Left lobe of liver (tissue), 2 donors: ENCODE measurements at places on chromosomes 3 and 15. TPM values are rescaled to one million over a fixed set of nuclear protein-coding genes. Genes with fewer than 3 reads are reported as not detected.

PTH1R gene
- 24.6 TPM for total RNA-seq

DNA sequence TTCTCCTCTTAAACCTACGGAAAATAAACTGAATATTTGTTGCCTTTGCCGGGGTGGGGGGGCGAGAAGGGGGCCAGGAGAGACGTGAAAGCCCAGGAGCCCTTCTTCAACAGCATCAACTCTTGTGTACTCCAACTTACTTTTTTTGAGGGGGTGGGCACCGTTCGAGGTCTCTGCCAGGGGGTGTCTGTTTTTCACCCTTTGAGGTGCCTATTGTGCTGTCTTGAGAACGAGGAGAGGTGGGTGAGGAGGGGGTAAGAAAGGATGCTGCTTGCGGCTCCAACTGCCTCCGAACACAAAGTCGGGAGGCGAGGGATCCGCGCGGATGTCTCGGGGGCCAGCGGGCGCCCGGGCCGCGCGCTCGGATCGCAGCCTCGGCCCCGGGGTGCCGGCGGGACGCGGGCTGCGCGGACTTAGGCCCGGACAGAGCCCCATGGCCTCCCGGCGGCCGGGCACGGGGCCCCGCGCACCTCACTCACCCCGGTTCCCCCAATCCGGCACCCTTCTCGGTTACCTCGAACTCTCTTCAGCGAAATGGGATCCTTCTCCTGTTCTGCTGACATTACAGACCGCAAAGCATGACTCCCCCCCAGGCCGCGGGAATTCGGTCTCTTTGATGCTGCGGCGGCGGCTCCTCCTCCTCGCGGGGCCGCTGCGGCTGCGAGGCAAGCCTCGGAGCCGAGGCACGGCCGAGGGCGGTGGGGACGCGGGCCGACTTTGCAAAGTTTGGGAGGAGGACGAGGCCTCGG lies 650 bp downstream of the PYGO1 start:
- no peak for DNase-seq

GRCh38 chr15:93803421-93804152 lies 427.8 kb upstream of the MCTP2 start:
- no peak for DNase-seq

RPL32 gene
- 414 TPM for total RNA-seq

- no peak for DNase-seq
Observed at GRCh38 chr3:67580430-67581000, 73.9 kb downstream of the SUCLG2 start.

GRCh38 chr3:41710646-41711388 lies 251.1 kb downstream of the ULK4 start:
- DNase-seq, result no peak

SYNM gene
- total RNA-seq, result 3.8 TPM

GRCh38 chr3:184795522-184796190 lies 16.3 kb upstream of the VPS8 start:
- no peak for DNase-seq

- DNase-seq, result no peak
Observed at GRCh38 chr3:114103181-114103580, 46.6 kb downstream of the QTRT2 start.

- no peak for DNase-seq
Observed at GRCh38 chr15:56715220-56715619, 18.1 kb downstream of the ZNF280D start.

GRCh38 chr3:126917232-126917804 lies 65.6 kb upstream of the PLXNA1 start:
- no peak for DNase-seq

HIGD2B gene
- not detected for total RNA-seq
